ENCODE measurements at places on chromosomes 3 and 15.
A peak's percentile ranks its signal among the peaks of the same experiment; 100 is the strongest.

DNA sequence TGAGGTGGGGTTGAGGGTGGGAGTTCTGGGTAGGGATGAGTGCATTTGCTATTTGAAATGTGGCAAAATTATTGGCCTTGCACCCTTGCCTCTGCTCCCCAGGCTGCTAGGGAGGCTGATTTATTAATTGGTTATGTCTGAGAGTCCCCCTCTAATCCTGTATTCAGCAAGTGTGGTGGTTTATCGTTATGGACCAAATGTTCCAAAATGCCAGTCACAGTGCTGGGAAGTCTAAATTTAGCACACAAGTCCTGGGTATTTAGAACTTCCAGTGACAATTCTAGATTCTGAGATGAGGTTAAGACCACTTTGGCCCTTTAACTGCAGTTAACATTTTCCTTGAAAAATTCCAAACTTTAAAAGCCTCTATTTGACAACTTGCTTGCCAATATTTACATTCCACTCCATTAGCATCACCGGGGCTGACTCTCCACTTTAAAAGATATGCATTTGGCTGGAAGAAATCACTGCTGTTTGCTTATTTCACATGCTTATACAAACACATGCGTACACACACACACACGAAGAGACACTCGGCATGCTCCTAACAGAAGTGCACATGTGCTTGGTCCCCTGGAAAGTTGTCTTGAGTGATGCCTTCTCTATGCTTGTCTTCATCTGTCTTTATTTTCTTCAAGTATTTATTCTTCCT is 247.7 kb downstream of the IL20RB start:
- DNase-seq, result no peak

DNA sequence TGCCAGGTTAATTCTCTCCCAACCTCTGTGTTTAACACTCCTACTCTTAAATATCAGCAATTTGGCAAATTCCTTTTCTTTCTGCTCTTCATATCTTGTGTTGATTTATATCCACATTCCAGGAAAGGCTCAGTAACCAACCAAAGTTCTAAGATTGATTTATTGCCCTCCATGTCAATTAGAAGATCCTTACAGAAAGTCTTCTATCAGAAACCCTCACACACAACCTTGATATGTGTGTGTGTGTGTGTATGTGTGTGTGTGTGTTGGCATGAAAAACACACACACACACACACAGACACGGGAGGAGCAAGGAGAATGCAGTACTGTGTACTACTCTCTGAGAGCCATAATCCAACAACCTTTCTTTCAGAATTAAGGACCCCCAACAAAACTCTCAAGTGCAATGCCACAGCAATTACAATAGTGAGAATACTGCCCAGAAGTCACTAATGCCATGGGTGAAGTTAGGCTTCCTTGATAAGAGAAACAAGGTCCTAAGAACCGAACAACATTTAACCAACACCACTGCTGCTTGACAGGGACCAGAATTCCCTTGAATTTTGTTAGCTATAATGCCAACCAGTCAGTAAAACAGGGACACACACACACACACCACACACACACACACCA is 1.1 kb downstream of the LSAMP start:
- no peak for DNase-seq

GRCh38 chr3:133927540-133928066 is 31.9 kb upstream of the RAB6B start:
- no peak for DNase-seq

DNA sequence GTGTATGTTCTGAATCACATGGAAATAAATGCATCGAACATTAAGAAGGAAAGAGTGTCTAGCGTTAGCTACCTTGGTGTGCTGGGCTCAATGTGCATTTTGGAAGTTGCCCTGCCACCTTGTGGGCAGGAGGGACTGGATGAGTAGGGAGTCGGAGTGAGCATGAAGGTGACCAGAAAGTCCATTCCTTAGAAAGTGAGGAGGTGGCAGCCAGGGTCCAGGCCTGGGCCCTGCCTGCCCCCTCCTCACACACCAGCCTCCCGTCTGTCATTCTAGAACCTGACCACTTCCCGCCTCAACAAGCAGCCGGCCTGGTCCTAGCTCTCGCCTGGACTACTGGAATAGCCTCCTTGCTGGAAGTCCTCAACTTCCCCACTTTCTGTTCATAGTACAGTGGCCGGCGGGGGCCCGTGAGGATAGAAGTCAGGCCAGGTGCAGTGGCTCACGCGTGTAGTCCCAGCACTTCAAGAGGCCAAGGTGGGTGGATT is 10.2 kb upstream of the GATA2 start:
- DNase-seq, result no peak

- no peak for DNase-seq
Observed at GRCh38 chr3:17634201-17634600, 108.2 kb downstream of the TBC1D5 start.

- DNase-seq, result no peak
Observed at GRCh38 chr15:29003840-29004233, 118.1 kb downstream of the APBA2 start.

GRCh38 chr3:186258968-186259367 is 103.1 kb downstream of the DGKG start:
- DNase-seq, result no peak

- no peak for DNase-seq
Observed at GRCh38 chr15:84669726-84670125, 11.7 kb upstream of the NMB start.

GRCh38 chr3:146277953-146278631 is 27.2 kb upstream of the PLSCR4 start:
- DNase-seq, result no peak

DNA sequence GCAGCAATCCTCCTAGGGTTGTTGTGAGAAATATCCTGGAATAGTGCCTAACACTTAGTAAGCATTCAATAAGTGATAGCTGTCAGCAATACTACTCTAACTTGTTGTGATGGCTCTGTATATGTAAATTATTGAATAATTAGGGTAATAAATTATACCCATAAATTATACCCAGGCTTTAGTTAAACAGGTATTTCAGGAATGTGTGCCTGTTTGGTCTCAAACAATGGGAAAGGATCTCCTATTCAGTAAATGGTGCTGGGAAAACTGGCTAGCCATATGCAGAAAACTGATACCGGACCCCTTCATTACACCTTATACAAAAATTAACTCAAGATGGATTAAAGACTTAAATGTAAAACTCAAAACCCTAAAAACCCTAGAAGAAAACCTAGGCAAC is 14.8 kb upstream of the ARNT2 start:
- DNase-seq, result no peak

GRCh38 chr15:35522061-35522460 is 23.9 kb downstream of the DPH6 start:
- no peak for DNase-seq

DNA sequence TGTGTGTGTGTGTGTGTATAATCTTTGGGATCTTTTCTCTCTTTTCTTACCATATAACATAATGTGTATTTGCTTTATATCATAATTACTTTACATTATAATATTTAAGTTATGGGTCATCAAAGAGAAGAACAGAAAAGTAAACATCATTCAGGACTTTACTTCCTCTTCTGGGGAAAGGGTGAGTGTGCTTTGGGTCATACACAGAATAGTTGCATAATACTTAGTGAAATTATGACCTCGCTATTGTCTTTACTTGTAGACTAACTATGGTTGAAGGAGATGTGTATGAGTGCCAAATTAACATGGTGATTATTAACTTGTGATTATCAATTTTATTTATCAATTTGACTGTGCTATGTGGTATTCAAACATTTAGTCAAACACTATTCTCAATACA is 1086.9 kb downstream of the DIPK2A start:
- no peak for DNase-seq

DNA sequence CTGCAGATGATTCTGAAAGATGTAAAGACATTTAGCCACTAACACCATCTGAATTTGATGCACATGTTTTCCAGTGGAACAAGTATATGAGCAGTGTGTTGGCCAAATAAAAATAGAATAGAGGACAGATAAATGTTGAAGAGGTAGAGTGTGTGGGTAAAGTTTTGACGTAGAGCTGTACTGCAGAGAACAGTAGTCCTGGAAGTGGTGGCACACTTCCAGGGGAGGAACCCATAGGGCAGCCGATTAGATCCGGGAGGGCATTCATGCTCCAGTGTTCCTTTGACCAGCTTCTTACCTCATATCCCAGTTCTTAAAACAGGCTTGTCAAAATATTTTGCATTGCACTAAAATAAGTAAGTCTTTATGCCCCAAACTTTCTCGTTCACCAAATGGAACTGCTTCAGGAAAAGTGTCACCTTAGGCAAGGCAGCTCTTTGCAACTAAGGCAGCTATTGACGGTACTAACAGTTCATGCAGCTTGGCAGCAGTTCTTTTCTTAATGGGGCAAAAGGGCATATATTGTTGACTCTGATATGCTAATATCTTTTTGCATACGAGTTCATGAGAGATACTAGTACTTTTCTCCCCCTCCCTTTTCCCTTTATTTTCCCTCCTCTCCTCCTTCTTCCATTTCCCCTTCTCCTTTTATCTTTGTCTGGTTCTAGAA is 429.3 kb upstream of the AZI2 start:
- DNase-seq, result no peak

DNA sequence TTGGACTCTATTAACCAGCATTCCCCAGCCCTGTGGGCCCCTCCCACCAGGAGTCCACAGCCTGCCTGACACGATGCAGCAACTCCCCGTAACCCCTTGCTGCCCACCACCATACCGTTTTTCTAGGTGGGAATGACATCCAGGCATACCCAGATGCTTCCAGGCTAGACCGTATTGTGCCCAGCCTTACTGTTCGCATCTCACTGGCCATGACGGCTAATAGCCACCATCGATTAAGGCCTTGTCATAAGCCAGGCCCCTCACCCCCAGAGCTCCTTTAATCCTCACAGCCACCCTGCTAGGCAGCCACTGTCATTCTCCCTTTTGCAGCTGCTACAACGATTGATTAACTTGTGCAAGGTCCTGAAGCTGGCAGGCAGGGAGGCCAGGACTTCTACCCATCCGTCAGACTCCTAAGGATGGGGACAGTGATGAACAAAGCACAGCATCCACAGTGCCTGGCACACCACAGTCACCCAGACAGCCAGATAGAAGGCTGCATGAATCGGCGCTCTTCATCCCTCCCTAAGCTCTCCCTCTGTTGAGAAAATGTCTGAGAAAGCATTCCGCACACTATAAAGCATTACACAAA is 60.0 kb upstream of the FLNB start:
- no peak for DNase-seq

DNA sequence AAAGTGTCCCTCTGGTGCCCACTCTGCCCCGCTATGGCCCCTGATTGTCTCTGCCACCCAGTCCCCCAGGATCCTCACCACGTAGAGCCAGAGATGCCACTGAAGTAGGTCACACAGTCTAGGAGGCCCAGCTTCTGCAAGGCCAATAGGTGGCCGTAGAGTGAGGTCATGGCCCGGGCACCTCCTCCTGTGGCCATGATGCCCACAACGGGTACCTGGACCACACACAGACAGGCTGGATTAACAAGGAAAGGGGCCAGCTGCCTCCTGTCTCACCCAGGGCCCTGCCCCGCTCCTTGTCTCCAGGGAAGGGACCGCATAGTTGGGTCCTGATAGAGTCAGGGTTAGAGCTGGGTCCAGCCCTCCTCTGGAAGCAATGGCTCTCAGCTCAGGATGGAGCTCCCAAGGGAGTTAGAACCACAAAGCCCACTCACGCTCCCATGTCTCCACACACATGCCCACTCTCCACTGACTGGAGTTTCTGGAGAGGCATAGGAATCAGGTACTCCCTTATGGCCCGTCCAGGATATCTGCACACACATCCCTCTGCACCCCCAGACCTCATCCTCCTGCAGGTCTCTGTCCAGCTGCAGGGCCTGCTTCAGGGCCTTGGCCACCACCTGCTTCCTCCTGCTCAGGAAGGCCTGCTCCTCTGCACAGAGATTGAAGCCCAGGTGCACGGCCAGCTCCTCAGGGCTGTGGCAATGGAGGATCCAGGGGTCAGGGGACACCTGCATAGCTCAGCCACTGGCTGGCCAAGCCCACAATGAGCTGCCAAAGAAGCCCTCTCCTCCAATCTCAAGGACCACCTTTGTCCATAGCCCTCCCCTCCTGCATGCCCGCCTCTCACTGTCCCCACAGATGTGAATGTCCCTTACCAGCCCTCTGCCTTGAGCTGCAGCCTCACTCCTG is 13.2 kb downstream of the PLA2G4D start:
- DNase-seq, result no peak

DNA sequence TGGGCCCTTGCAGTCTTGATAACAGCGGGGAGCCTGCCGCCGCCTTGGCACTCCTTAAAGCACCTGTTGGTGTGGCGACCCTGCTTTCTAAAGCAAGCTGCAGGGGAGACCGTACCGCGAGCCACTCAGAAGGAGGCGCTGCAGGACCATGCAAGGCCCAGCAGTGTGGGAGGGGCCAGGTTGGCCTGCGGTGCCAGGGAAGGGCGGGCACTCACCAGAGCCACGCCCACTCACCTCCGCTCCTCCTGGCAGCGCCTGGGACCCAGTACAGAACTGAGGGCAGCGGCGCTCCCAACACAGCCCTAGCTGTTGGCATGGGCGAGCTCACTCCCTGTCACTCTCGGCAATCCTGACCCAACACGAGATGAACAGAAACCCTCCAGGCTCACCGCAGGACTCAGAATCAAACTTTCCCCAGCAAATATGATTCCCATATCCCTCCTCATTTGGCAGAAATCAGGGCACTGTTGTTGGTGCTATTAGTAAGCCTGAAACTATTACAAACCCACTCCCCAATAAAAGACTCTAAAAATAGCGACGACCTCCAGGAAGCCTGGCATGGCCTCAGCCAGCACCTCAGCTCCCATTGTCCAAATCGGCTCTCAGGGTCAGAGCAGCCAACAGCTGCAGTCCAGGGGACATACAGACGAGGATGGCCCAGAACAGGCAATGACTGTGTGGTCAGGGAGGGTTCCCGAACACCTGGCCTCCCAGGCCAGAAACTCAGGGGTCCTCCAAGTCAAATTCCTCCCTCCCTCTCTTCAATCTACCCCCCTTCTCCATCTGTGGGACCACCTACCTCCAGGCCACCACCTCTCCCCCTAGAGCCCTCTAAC is 77.2 kb downstream of the TBC1D2B start:
- peak; percentile 70 for DNase-seq

DNA sequence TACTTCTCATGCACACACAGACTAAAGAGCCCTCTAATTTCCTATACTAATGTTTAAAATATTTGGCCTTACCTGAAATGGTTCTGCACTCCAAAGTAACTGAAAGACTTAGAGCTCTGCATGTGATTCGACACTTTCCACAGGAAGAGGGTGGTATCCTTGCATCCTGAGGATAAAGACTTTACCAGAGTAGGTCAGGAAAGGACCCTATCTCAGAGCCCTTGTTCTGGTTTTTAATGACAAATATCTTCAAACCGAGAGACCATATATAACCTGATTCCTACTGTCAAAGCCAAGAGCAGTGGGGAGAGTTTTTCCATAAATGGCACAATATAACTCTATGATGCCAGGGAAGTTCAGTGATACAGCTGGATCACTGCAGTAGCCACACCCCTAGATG is at the start of gene GP5:
Gene GP5 (minus strand): TSS at position 101 of the 400 bp plus-strand sequence. CDS start 984 bp downstream, outside the sequence.
- no peak for DNase-seq

GRCh38 chr15:29686445-29687203 is 135.6 kb downstream of the TJP1 start:
- DNase-seq, result no peak

DNA sequence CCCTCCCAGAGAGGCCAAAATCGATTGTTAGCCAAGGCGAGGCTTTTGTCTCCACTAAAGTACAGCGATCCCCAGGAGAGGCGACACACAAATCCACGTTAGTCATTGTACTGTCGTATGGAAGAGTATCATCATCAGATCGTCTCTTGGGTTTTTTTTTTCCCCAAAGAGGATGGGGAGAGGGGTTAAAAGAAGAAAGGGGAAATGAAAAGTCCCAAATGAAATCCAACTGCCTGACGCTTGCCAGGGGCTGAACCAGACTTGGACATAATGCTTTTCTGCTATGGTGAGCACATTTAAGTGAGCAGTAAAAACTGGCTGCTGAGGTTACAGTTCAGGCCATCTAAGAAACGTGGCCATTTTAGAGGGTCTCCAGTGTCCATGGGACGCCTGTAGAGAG is 37.9 kb upstream of the CTSH start:
- DNase-seq, result no peak

GRCh38 chr3:169624533-169624972 is 39.0 kb downstream of the MECOM start:
- DNase-seq, result no peak

Data from NCI-H187 (cell line).